ENCODE measurements at places on chromosomes 12 and 14.

DNA sequence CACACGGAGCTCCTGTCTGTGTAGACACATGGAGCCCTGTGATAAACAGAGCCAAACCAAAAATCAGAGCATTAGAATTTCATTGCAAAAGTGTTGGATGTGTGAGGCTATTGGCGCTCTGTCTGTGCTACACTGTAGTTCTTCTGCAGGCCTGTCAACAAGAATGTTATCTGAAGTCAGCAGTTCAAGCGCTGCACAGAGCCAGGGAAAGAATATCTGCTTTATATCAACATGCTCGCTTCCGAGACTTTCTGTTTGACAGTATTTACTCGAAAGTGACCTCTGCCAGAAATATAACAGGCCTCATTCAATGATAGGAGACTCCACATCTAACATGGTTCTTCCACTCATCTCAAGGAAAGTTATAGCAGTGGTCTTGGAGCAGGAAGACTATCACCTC, 118.3 kb downstream of the CCER1 start:
- DNase-seq = no peak

DNA sequence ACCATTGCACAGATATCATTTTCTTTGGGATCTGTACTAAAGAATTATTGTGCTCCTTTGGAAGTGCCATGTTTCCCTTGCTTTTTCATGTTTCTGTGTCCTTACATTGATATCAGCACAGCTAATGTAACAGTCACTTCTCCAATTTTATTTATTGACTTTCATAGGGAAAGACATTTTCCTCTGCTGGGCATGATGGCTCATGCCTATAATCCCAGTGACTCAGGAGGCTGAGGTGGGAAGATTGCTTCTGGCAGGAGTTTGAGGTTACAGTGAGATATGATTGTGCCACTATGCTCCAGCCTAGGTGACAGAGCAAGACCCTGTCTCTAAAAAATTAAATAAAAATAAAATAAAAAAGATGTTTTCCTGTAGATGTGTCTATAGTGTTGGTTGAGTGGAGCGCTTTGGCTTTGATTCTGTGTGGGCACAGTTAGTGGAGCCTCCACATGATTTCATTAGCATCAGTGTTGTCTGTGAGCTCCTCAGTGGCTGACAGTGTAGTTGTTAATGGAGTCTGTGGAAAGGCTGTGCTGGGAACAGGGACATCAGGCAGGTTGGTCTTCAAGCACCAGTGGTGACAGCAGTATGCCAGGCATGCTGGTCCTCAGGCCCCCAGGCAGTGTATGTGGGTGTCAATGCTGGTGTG, 7.4 kb downstream of the OAS2 start:
- no peak for DNase-seq

DNA sequence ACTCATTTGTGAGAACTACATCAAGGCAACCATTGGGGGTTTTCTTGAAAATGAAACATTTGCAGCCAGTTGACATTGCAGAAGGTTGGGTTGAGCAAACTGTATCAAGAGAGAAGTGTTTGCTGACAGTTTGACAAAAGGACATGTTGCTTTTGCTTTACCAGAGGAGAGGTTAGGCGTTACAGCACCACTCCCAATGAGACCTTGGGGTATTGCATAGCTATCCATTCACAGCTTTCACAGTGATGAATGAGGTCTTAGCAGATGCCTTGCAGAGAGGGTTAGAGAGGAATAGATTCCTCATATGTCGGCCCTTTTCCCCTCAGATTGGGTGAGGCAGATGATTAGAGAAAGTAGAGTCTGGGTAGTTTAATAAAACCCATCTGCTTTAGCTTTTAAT, 988.9 kb upstream of the FLRT2 start:
- no peak for DNase-seq

- DNase-seq = no peak
Observed at GRCh38 chr12:113247123-113248050, 26.1 kb downstream of the TPCN1 start.

GRCh38 chr14:38080696-38081095, 127.0 kb upstream of the SSTR1 start:
- DNase-seq = no peak
